NCI-H345 (cell line): ENCODE measurements at places on chromosomes 11 and 22.

GRCh38 chr11:60080535-60080934 lies 7.9 kb upstream of the MS4A2 start:
- DNase-seq, result no peak

- peak; percentile 38 for DNase-seq
Measured at GRCh38 chr11:21710809-21711208, 482.1 kb upstream of the ANO5 start.

DNA sequence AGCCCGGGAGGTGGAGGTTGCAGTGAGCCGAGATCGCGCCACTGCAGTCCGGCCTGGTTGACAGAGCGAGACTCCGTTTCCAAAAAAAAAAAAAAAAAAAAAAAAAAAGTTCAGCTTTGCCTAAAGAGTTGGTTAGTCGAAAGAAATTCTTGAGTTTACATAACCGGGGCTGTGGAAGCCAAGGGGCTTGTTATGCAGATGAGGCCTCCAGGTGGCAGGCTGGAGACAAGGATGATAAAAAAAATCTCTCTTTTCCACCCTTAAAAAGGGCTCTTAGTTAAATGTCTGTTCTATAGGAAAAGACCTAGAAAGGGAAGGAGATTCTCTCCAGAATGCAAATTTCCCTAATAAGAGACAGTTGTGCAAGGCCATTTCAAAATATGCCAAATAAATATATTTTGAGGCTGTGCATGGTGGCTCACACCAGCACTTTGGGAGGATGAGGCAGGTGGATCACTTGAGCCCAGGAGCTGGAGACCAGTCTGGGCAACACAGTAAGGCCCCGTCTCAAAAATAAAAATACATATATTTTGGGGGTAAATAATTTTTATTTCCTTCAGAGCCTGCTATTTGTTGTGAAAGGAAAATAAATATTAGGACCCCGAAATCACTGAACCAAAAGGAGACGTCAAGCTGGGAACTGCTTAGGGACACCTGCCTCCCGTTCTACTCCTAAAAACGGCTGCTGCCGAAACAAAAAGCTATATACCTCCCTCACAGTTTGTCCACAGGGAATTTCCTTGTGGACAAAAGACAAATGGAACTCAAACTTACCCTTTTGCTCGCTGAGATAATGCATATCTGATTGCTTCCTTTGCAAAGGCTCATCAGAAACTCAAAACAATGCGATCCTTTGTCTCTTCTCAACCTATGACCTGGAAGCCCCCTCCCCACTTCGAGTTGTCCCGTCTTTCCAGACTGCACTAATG lies 2.4 kb upstream of the IFITM2 start:
- peak; percentile 22 for DNase-seq

GRCh38 chr11:116558504-116559211 lies 214.1 kb downstream of the BUD13 start:
- DNase-seq, result no peak

GRCh38 chr11:7672960-7673723 lies at the start of gene CYB5R2:
CYB5R2 (minus strand) TSS chr11:7673500; CDS start chr11:7672825, 675 bp downstream.
- peak; percentile 8 for DNase-seq

DNA sequence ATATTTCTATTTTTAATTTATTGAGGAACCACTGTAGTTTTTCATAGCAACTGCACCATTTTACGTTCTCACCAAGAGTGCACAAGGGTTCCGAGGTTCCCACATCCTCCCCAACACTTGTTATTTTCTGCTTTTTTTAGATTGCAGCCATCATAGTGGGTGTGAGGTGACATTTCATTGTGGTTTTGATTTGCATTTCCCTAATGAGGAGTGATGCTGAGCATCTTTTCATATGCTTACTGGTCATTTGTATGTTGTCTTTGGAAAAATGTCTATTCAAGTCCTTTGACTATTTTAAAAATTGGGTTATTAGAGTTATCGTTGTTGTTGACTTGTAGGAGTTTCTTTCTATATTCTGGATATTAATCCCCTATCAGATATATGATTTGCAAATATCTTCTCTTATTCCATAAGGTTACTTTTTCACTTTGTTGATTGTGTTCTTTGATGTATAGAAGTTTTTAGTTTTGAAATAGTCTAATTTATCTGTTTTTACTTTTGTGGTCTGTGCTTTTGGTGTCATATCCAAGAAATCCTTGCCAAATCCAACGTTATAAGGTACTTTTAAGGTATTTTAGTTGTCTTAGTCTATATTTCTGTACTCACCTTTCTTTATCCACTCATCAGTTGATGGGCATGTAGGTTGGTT lies 9.0 kb downstream of the NEAT1 start:
- no peak for DNase-seq

GRCh38 chr11:116232364-116232828 lies 540.4 kb downstream of the BUD13 start:
- peak; percentile 54 for DNase-seq

DNA sequence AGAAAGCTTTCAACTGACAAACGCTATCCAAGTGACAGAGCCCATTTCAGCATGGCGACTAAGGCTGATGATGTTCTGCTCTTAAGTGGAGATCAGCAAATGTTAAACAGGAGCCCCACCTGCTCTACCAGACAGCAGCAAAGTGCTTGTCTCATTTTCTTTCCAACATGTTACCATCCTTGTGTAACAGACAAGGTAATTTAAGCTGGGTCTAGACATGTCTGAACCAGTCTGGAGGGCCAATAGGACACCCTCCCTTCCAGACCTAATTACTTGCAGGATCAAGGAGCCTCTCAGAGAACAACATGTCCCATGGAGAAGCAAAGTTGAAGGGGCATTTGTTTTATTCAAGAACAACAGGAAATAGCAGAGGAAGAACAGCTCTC lies 3.9 kb upstream of the LMO2 start:
- DNase-seq, result peak; percentile 29

DNA sequence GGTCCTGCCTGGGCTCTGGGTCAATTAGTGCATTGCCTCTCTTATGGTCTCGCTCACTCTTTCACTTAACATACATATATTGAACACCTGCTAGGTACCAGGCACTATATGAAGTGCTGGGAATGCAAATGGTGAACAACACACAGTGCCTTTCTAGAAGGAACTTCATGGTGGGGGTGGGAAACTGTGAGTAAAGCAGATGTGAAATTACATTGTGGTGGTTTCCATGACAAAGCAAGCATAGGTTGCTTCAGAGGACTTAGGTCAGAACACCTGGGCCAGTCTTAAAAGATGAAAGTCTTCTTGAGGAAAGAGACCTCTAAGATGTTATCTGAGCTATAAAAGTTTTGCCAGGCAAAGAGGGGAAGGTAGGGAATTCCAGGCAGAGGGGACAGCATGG lies 231.3 kb downstream of the BUD13 start:
- DNase-seq, result no peak

DNA sequence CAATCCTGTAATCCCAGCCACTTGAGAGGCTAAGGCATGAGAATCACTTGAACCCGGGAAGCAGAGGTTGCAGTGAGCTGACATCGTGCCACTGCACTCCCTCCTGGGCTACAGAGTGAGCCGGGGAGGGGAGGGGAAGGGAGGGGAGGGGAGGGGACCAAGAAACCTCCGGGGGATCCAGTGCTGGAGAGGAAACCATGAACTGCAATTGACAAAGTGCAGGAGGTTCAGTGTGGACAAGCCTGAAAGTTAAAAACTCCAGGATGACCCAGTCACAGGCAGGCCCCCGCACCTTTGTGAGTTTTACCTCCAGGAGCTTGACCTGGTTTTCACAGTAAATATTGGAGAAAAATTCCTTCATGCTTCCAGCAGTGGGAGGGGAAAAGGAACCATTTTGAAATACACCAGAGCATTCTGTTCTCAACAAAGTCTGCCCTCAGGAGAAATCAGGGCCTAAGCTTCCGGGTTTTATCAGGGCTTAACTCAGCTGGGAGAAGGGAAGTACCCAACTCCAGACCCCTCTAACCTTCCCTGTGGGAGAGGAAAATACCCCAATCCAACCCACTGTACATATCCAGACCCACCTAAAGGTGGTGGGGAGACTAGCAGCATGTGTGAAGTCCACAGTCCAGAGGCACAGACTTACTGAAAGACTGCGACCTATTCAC lies 15.5 kb upstream of the ZFTA start:
- DNase-seq, result no peak

DNA sequence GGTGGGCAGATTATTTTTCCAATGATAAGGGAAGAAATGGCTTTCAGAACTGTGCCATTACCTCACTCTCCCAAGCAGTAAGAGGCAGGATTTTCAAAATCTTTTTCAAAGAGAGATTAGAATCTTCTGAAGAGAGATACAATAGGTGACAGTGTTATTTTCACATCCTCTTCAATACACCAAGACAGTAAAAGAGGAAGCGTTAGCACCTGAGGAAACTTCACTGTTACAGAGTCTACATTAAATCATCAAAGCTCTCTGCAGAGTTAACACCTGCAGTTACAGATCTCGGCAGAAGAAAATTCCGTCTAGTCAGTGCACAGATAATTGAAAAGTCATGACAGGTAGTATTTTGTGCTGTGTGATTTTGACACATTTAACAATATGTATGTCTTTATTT lies 144.9 kb downstream of the PGR start:
- DNase-seq, result no peak

DNA sequence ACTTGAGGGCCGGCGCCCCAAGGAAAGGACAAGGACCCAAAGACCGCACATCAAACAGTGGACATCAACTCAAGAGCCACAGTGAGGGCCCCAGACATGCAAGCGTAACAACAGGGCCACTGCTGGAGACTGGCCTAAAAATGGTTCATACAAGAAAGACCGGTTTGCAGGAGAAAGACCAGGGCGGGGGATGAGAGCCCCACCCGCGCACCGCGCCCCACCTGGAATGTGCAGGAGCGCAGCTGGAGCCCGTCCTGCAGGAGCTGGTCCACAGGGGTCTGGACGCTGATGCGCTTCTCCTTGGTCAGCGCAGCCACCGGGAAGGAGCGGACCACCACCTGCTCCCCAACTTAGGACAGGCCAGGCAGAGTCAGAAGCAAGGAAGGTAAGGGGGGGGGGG lies 13.9 kb downstream of the SBF1 start:
- DNase-seq, result no peak

DNA sequence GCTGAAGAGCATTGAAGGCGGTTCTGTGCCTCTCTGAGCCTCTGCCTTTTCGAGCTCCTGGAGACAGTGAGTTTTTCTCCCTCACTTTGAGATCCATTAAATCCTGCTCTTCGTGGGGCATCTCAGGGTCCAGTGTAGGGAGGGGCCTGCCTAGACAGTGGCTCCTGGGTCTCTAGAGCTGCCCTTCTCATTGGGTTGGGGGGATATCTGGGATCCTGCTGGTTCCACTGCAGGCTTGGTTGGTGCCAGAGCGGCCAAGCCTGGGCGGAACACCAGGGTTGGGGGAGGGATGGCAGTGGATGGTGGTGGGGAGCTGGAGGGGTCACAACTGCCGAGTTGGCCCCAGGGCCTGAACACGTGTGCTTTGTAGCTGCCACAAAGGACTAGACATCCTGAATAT lies 52.2 kb upstream of the CARS1 start:
- DNase-seq, result no peak

GRCh38 chr22:49693416-49693815 lies 134.3 kb downstream of the BRD1 start:
- no peak for DNase-seq

DNA sequence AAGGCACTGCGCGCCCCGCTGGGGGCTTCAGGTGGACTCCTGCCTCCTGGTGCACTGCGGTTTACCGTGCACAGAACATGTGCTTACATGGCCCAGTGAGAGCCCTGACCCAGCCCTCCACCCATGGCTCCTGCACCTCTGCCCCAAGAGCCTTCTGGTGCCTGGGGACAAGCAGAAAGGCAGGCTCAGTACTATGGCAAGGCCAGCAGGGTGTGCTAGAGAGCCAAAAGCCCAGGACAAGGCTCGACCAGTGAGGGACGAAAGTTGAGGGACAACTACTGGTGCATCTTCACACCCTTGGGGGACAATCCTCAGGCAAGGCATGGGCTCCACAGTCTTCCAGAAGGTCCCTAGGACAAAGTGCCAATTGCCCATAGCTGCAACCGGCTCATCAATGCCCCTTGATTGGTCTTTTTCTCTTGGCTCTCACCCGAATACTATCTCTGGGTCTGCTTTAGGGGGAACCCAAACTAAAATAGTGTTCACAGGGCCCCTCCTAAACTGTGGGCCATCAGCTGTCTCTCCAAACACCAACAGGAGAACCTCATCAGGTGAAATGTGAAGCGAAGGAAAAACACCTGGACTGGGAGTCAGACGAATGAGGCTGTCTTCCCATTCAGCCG lies 13.5 kb downstream of the PGA5 start:
- DNase-seq, result peak; percentile 52

DNA sequence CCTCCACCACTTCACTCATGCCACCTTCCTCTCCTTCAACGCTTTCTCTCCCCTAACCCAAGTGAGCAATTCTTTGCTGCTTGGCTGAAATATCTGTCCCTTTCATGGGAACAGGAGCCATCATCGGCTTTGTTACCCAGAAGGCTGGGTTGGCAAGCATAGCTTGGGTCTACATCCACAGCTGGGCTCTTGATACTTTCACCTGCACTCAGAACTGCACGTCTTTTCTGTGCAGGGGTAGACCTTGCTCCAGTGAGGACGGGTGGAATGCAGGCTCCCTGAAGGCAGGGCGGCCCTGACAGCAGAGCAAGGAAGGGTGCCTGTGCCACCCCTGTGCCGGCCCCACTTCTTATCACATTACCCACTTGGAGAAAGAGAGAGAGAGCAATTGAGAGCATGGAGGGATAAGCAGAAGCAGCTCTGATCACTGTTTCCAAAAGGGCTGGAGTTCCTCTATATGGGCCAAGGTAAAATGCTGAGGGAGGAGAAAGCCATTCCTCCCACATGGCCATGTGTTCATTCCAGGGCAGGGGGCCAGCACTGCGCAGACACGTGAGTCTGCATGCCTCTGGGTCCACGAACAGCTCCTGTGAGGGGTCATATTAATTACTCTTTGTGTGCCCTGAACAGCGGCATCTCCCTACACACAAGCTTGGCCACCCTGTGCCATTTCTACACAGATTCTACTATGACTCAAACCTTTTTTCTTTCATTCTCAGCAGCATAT lies 181.8 kb downstream of the BUD13 start:
- DNase-seq, result no peak

GRCh38 chr22:47409539-47410275 lies 647.3 kb downstream of the TBC1D22A start:
- DNase-seq, result no peak
